Colonic mucosa (tissue), 4 donors: ENCODE measurements at places on chromosomes 7 and 10. TPM values are rescaled to one million over a fixed set of nuclear protein-coding genes. Genes with fewer than 3 reads are reported as not detected.
A peak's percentile ranks its signal among the peaks of the same experiment; 100 is the strongest.

GRCh38 chr10:5818894-5819293, 5.7 kb upstream of the GDI2 start:
- H3K36me3 ChIP-seq = no peaks in the 10 kb centered on the region
- DNase-seq = no peak
- H3K4me1 ChIP-seq = no peaks in the 10 kb centered on the region
- no peaks in the 10 kb centered on the region for H3K27me3 ChIP-seq
- H3K4me3 ChIP-seq = no peak overlapping the region

- H3K27me3 ChIP-seq = no peaks in the 10 kb centered on the region
- no peaks in the 10 kb centered on the region for H3K4me1 ChIP-seq
- H3K4me3 ChIP-seq = no peak overlapping the region
- no peak overlapping the region for H3K27ac ChIP-seq
These were observed 12.9 kb downstream of the FRG2B start for GRCh38 chr10:133613699-133614098.

The MMP21 gene
- total RNA-seq = not detected

DNA sequence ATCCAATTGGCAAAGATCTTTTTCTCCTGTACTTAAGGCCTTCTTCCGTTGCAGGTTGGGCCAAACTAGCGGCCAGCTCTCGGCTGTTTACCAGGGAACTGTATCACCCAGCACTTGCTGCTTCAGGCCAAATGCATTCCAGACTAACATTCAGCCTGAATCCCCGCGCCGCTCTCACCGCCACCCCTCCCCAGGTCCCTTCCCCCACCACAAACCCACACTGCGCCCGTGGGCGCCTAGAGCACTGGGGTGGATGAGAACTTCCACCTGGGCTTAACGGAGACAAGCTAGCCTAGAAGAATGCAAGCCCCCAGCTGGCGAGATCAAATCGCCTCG, 676 bp downstream of the TCAF1 start:
- H3K27ac ChIP-seq = peak overlapping the region; percentile 92
- H3K4me3 ChIP-seq = peak overlapping the region; percentile 56
- H3K4me1 ChIP-seq = peaks cover 13% of the 10 kb centered on the region
- H3K36me3 ChIP-seq = no peaks in the 10 kb centered on the region
- no peaks in the 10 kb centered on the region for H3K27me3 ChIP-seq
- DNase-seq = peak; percentile 49

- H3K27ac ChIP-seq = no peak overlapping the region
- H3K36me3 ChIP-seq = no peaks in the 10 kb centered on the region
- no peaks in the 10 kb centered on the region for H3K4me1 ChIP-seq
- H3K4me3 ChIP-seq = no peak overlapping the region
- no peaks in the 10 kb centered on the region for H3K27me3 ChIP-seq
These were observed 114.9 kb downstream of the IPMK start for GRCh38 chr10:58152673-58153263.

- H3K36me3 ChIP-seq = no peaks in the 10 kb centered on the region
- H3K4me3 ChIP-seq = no peak overlapping the region
- H3K4me1 ChIP-seq = no peaks in the 10 kb centered on the region
- no peaks in the 10 kb centered on the region for H3K27me3 ChIP-seq
- no peak for DNase-seq
- H3K27ac ChIP-seq = no peak overlapping the region
These were observed 181.9 kb downstream of the TMEM26 start for GRCh38 chr10:61271127-61271780.
